ENCODE measurements at places on chromosomes 1 and 21.

- DNase-seq, result no peak
Measured at GRCh38 chr1:39269791-39270342, 65.4 kb downstream of the MACF1 start.

GRCh38 chr1:5509664-5510452 is 482.4 kb downstream of the NPHP4 start:
- DNase-seq, result peak; percentile 71

DNA sequence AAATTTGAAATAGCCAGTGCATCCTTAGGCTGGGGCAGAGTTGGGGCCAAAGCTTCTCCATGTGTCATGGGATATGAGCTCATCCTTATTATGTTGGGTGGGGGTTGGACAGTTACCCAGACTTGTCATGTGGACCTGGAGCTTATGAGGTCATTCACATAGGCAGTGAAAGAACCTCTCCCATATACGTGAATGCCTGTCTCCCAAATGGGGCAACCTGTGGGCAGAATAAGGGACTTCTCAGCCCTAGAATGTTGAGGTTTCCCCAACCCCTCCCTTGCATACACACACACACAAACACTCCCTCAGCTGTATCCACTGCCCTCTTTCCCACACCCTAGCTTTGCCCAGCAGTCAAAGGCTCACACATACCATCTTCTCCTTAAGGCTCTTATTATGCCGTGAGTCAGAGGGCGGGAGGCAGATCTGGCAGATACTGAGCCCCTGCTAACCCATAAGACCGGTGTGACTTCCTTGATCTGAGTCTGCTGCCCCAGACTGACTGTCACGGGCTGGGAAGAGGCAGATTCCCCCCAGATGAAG is 2.3 kb upstream of the IVL start:
- no peak for DNase-seq

- DNase-seq, result no peak
Measured at GRCh38 chr1:51444096-51444495, 75.0 kb downstream of the EPS15 start.

GRCh38 chr1:194378517-194378916 is 1192.1 kb upstream of the B3GALT2 start:
- no peak for DNase-seq

GRCh38 chr1:68600049-68600661 is 103.3 kb upstream of the DEPDC1 start:
- DNase-seq, result no peak

DNA sequence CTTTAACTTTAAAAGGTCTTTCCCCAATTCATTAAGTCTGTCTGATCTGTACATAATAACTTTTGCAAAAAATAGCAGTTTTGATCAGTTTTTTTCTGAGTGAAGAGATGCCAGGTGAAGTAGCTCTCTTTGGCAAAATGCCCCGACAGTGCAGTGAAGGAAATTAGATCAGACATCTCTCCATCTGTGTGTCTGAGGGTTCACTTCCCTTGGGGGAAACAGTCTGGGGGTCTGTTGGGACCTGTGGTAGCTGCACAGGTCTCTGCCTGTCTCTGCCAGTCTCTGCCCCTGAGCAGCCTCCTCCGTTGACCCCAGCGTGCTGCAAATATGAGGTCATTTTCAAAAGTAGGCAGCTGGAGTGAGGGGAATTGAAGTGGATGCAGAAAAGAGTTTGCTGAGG is 54.5 kb downstream of the TBCE start:
- DNase-seq, result no peak

DNA sequence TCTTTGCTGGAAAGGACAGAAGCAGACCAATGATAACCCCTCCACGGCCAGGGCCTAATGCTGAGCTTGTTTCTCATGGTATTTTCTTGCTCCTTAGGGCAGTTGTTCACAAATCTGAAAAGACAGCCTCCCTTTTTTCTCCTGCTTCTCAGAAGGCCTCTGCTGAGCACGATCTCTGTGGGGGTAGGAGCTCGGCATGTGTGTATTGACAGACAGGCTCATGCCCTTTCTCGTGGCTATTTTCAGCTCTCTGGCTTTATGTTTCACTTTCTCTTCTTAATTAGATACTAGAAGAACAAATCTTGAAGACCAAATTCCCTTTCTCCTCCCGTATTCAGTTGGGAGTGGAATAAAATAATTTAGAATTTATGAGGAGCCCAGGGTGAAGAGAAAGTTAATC is 768 bp upstream of the RIIAD1 start:
- DNase-seq, result no peak

- no peak for DNase-seq
Measured at GRCh38 chr1:190595438-190595837, 117.8 kb upstream of the BRINP3 start.

GRCh38 chr1:156696755-156697154 is 8.6 kb downstream of the CRABP2 start:
- no peak for DNase-seq

- no peak for DNase-seq
Measured at GRCh38 chr1:11178021-11179015, 10.8 kb upstream of the ANGPTL7 start.

- DNase-seq, result no peak
Measured at GRCh38 chr1:54157401-54157800, 4.6 kb upstream of the CDCP2 start.

GRCh38 chr1:39981945-39982344 is 27.0 kb downstream of the MFSD2A start:
- no peak for DNase-seq

GRCh38 chr1:60540141-60540540 is 466.6 kb upstream of the C1orf87 start:
- no peak for DNase-seq

GRCh38 chr1:100720101-100720500 is 559 bp downstream of the VCAM1 start:
- DNase-seq, result no peak

GRCh38 chr21:42465008-42465802 is 30.8 kb downstream of the RSPH1 start:
- no peak for DNase-seq

Measured in activated naive CD4-positive, alpha-beta T cell (primary cell).